Neural progenitor cell (in vitro differentiated cells): ENCODE measurements at places on chromosomes 13 and 19.

GRCh38 chr19:29516358-29516725 lies 9.5 kb upstream of the VSTM2B start:
- DNase-seq, result no peak

DNA sequence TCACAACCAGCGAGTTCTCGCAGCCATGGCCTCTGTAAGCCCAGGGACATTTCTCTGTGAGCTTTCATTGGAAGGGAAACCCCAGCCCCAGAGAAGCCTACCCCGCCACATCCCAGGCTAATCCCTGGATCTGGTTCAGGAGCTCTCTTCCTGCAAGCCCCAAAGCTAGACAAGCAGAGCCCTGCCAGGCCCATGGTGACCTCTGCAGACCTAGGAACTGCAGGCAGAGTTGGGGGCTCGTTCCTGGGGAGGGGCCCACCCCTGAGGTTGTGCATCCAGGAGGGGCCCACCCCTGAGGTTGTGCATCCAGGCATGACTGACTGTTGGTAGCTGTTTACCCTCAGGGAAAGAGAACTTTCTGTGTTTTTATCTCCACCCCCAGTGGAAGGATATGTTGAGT lies 21.7 kb downstream of the KCTD15 start:
- DNase-seq, result no peak

GRCh38 chr13:110216006-110216397 lies 91.0 kb downstream of the COL4A1 start:
- no peak for DNase-seq

DNA sequence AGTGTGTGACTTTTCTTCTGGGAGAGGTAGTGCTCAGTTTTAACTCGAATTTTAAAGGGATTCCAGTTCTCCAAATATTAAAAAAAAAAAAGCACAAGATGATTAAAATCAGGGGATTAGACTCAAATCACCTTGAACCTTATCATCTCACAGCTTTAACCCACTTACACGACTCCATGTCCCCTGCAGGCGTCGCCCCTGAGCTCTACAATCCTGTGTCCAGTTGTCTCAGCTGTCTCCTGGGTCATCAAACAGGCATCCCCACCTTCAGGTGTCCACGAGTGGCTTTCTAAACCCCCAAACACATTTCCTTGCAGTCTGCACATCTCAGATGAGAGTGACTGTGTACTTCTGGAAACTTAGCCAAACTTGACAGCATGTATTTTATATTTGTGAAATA lies 14.1 kb downstream of the ZNF808 start:
- DNase-seq, result no peak

GRCh38 chr13:113598481-113598880 lies 13.9 kb downstream of the TFDP1 start:
- no peak for DNase-seq

DNA sequence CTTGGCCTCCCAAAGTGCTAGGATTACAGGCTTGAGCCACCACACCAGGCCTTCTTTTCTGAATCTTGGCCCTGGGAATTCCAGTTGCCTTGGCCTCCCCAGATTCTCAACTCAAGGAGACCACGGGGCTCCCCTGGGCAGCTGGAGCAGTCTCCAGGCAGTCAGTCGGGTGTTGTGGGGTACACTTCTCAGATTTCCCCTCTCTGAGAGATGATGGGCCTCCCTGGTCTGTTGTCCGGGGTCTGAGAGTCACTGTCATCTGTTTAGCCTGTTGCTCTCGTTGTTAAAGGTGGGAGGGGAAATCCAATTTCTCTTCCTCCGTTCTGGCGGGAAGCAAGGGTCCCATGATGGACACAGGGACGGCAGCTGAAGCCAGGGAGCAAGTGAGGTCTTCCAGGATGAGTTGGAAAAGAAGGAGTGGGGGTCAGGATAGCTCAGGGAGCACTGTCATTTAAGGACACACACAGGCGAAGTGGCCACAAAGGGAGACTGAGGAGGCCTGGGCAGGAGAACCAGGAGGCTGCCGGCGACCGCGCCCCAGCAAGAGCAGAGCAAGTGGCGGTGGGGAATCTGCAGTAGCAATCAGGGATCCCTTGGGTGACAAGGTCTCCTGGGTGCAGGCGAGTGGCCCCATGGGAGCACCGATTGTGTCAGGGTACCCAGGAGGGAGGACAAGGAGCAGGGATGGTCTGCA lies 15.7 kb downstream of the WTIP start:
- DNase-seq, result no peak

DNA sequence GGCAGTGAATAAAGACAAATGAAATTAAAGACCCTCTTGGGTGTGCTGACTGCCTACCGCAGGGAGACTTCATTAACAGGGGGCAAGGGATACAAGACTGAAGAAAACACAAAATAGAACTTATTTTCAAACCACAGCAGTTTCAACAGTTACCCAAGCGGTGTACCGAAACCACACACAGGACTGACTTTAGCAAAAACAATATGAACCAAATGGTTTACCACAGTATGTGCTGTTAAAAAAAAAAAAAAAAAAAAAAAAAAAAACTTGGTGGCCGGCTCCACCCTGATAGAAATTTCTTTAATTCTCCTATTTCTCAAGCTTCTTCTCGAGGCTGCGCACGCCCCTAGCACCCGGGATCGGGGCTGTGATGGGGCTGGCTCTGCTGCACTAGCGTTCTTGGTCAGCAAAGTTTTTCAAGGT lies 42.6 kb downstream of the KLF2 start:
- no peak for DNase-seq

- peak; percentile 96 for DNase-seq
These were observed 20.8 kb upstream of the ERCC1 start for GRCh38 chr19:45444318-45445041.

- DNase-seq, result no peak
These were observed 14.7 kb downstream of the DGKH start for GRCh38 chr13:42063105-42063504.

DNA sequence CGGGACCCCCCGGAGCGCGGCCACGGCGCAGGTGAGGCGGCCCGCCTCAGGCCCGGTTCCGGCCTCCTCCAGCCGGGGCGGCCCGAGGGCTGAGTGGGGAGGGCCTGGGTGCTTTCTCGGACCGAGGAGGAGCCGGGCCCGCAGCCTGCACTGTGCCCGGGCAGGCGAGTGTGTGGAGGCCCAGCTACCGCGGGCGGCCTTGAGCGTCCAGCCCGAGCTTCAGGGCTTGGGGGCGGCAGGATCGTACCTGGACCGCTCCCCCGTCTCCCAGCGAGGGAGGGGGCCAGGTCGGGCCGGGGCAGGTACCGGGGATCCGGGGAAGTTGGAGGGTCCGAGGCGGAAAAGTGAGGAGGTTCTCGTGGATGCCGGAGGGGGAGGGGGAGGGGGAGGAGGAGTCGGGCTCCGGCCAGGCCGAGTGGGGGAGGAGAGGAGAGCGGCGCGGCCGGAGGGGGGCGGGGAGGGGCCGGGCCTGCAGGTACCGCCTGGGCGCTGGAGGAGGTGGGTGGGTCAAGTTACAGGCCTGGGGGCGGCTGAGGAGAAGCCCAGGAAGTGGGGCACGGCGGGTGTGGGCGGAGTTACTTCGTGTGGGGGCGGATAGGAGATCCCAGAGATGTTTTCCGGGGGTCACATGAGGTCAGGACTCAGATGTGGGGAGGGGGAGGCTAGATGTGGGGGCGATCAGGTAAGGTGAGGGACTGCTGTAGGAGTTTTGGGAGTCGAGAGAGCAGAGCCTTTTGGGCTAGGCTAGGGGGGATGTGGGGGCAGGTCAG lies 545 bp downstream of the NACC1 start:
- DNase-seq, result peak; percentile 93

DNA sequence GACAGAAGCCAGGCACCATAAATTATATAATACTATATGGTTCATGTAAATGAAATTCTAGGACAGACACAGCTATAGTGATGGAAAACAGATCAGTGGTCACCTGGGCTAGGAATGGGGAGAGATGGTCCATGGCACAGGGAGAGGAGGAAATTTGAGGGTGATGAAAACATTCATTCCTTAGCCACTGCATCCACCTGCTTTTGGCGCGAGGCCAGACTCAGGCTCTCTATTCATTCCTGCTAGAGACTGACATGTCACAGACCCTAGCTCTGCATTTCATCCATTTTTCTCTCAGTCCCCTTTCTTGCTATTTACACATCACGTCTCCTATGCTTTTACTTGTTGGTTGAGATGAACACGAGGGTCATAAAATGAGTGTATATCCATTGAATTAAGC lies 628.3 kb upstream of the SLC10A2 start:
- no peak for DNase-seq

GRCh38 chr13:111667757-111668156 lies 347.3 kb downstream of the TEX29 start:
- DNase-seq, result no peak

DNA sequence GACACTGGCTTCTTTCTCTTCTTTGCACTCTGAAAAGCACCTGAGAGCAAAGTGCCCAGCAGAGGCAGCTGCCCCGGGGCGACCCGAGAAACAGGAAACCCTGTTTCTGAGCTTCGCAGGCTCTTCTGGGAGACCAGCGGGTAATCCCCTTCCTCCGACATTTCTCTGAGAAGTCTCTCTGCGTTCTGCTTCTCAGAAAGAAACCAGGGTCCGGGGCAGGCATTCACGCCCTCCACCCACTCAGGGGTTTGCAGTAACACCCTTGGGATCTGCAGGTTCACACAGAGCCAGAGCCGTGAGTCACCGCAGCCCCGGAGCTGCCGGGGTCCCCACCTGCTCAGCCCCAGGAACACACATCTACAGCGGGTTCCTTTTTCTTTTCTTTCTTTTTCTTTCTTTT lies 86.0 kb downstream of the GADD45B start:
- no peak for DNase-seq

GRCh38 chr19:40322271-40322610 lies 26.0 kb downstream of the C19orf47 start:
- no peak for DNase-seq

- DNase-seq, result no peak
These were observed 61.8 kb downstream of the ZNF723 start for GRCh38 chr19:22893855-22894270.

- DNase-seq, result no peak
These were observed 11.4 kb upstream of the KRTDAP start for GRCh38 chr19:35501684-35502083.

DNA sequence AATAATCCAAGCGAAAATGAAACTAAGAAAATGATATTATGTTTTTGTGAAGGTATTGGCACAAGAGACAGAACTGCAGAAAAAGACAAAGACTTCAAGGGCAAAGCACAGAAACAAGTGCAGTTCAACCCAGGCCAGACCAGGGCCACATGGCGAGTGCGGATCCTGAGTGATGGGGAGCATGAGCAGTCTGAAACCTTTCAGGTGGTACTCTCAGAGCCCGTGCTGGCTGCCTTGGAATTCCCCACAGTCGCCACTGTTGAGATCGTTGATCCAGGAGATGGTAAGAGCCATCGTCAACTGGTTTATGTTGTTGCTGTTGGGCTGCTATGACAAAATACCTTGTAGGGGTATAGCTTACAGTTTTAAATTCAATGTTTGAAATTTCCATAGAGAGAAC lies 82.6 kb downstream of the FREM2 start:
- no peak for DNase-seq

- DNase-seq, result peak; percentile 25
These were observed 564.5 kb downstream of the FGF9 start for GRCh38 chr13:22235285-22235949.

- DNase-seq, result no peak
These were observed 465.0 kb downstream of the TSHZ3 start for GRCh38 chr19:30884146-30884812.

DNA sequence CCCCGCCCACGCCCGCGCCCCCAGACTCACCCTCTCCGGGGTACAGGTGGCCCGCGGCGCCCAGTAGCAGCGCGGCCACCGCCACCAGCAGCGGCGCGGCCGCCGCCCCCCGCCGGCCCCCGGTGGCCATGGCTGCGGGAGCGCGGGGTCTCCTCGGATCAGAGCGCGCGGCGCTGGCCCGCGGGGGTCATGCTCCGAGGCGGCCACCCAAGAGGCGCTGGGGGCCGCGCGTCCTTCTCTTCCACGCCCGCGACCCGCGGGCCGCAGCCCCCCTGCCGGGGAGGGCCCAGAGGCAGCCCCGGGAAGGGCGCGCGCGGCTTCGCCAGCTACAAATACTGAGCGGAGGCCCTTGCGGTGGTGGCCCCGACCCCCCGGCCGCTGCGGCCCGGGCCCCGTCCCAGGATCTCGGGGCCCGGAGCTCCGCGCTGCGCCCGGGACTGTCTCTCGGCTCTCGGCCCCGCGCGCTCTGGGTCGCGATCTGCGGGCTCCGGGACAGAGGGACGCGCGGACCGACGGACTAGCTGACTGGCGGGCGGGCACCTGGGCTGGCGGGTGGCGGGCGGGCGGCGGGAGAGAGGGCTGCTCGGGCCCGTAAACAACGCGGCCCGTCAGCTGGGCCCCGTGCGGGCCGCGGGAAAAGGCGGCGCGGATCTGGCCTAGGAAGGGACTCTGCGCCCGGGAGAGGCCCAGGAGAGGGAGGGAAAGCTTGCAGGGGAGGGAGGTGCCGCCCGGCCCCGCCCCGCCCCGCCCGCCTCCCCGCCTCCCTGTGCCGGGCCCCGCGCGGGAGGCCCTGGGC lies at the start of gene INSR:
INSR (minus strand) TSS at position 653 of the 796 bp plus-strand sequence; CDS start at position 130, 523 bp downstream.
- DNase-seq, result peak; percentile 93

DNA sequence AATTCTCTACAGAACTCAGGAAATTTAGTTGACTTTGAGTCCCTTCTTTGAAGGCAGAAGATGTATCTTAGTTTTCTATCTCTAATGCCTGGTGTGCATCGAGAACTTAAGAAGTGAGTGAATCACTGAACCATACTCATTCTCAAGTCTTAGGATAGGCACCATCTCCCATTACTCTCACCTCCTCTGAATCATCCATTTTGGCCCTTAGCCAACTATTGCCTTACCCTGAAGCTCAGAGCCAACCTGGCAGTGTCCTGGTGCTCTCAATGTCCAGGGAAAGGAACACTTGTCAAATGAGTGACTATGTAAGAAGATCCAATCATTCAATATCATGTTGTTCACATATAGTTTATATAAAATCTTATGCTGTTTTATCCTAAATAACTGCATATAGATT lies 146.6 kb downstream of the RGCC start:
- DNase-seq, result no peak

GRCh38 chr19:10395003-10395402 lies 8.3 kb downstream of the CDC37 start:
- DNase-seq, result no peak

DNA sequence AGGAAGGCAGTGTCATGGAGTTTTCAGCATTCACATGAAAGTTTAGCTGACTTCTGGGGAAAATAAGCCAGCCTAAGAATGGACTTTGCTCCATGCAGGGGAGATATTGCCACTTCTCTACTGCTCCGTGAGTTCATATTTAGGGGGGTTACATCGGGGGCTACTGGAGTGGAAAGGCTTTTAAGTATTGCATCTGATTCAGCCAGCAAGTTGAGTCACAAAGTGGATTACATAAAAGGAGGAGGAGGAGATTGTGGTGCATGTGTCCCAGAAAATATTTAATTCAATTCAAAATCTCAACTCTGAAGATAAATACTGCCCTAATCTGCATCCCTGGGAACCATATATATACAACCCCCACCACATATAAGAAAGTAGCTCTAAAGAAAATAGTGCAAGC lies 617.2 kb downstream of the DCT start:
- DNase-seq, result no peak

DNA sequence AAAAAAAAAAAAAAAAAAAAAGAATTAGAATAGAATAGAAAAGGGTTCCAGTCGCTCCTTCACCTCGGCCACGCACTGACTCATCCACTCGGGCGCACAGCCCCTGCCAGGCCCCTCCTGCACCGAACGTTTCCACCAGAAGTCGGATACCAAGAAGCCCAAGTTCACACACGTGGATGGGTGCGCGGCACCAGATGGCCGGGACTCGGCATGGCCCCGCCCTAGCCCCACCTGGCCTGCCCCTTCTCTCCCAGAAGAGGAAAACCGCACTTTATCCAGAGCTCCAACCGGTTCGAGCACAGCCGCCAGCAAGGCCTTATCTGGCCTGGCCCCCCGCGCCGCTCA lies 5.9 kb downstream of the PRR36 start:
- DNase-seq, result no peak

- DNase-seq, result peak; percentile 93
These were observed at the start of gene SHISA2 for GRCh38 chr13:26051657-26052311. SHISA2 (minus strand) TSS chr13:26052016; CDS start chr13:26050975, 1,041 bp downstream.
